Ureter (tissue), 1 donor: ENCODE measurements at places on chromosomes 3 and 15. TPM values are rescaled to one million over a fixed set of nuclear protein-coding genes. Genes with fewer than 3 reads are reported as not detected.

C2CD4B gene
- 2.8 TPM for total RNA-seq

WDR93 gene
- 0.68 TPM for total RNA-seq

STRA6 gene
- total RNA-seq, result 50.9 TPM

SAMD7 gene
- total RNA-seq, result not detected

DNA sequence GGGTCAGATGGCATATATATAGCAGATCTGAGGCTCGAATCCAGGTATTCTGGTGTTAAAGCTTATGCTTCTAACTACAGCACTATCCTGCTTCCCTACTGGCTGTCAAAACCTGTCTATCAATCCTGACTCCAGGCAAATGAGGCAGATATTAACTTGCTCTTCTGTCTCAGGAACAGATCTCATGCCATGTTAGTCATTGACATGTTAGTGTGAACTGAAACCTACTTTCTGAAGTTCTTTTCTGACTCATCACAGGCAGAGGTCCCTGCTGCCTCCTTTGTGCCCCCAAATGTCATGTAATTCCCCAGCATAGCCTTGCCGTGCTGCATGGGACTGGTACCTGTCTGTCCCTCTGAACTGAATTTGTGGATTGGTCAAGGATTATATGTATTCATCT, 125.0 kb upstream of the SMAD3 start:
- no peak for DNase-seq

GRCh38 chr3:140316868-140317400, 360.9 kb upstream of the TRIM42 start:
- DNase-seq, result no peak

DNA sequence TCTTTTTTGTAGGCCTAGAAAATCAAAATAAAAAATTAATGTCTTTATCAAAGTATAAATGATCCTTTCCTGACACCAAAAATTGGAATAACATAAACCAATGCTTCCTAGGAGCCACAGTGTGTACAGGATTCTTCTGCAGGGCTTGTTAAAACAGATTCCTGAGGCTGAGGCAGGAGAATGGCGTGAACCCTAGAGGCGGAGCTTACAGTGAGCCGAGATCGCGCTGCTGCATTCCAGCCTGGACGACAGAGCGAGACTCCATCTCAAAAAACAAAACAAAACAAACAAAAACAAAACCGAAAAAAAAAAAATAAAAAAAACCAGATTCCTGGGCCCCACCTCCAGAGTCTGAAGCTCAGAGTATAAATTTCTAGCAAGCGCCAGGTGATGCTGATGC, 78.0 kb downstream of the PEX5L start:
- no peak for DNase-seq

DNA sequence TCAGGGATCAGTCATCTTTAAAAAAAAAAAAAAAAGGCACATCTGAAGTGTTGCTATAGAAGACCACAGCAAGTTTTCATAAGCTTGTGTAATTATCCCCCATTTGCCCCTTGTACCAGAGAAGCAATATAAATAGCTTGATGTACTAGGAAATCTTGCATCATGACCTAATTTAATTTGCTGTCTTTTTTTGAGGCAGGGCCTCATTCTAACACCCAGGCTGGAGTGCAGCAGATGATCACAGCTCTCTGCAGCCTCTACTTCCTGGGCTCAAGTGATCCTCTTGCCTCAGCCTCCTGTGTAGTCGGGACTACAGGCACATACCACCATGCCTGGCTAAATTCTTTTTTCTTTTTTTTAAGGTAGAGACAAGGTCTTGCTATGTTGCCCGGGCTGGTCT, 88.7 kb downstream of the ARIH1 start:
- DNase-seq, result no peak

GRCh38 chr15:70083418-70083817, 14.3 kb downstream of the TLE3 start:
- no peak for DNase-seq
